Retinal pigment epithelial cell (primary cell): ENCODE measurements at places on chromosomes 6 and 20.

GRCh38 chr20:16844406-16844805 is 96.2 kb downstream of the OTOR start:
- DNase-seq, result no peak

DNA sequence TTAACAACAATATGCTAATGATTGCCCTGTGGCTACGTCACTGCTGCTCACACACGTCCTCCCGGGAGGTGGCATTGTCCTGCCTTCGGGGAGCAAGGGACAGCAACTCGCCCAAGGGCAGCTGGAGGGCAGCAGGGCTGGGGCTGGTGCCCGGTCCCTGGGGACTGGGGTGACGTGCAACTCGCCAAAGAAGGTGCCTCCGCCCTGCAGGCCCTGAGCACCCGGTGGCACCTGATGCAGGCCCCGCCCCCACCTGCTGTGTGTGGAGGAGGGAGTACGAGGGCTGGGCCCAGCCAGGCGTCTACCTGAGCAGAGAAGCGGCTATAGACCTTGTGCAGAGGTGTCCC is 64.8 kb upstream of the SLCO4A1 start:
- DNase-seq, result no peak

- DNase-seq, result no peak
These were observed 35.8 kb downstream of the DTNBP1 start for GRCh38 chr6:15626878-15627674.

GRCh38 chr6:169498916-169499513 is 202.8 kb downstream of the WDR27 start:
- no peak for DNase-seq

- DNase-seq, result no peak
These were observed 25.8 kb upstream of the CEP85L start for GRCh38 chr6:118677193-118677592.

DNA sequence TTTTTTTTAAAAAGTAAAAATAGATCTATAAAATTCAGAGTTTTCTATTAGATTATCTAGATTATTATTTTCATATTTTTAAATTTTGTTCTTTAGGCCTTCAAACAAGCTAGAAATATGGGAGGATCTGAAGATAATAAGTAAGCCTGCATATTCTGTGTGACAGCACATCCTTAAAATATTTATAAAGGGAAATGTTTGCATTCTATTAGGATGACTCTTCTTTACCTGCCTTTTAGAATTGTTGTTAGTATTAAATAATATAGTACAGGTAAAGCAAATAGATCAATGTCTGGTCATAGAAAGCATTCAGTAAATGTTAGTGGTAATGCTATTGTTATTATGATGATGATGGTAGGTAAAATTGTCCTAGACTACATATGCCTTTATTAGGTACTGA is 17.4 kb downstream of the PEX3 start:
- DNase-seq, result no peak

DNA sequence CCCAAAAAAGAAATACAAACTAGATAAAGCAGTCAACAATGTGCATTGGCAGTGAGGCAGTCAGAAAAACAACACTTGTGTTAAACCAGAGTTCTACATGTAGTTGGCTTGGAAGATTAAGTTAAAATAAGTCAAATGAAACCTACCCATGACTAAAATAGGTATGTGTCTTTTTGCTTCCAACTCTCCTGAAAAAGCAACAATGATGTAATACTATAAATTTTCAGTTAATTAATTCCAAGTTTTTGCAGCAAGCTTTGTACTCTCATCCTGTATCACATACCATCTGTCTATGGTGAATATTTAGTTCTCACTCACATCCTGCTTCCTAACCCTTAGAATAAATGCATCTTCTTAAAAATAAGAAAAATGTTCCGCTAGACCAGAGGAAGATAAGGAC is 261.5 kb downstream of the KIF16B start:
- DNase-seq, result no peak

GRCh38 chr20:49399329-49399728 is 83.1 kb downstream of the KCNB1 start:
- no peak for DNase-seq

- DNase-seq, result no peak
These were observed 248.0 kb downstream of the PHF3 start for GRCh38 chr6:63883597-63883996.

- no peak for DNase-seq
These were observed 31.1 kb downstream of the UBD start for GRCh38 chr6:29528300-29528931.

- no peak for DNase-seq
These were observed at the start of gene TRAPPC3L for GRCh38 chr6:116545651-116546050. Gene TRAPPC3L (minus strand): TSS chr6:116545684. CDS start chr6:116545514, 170 bp downstream.

- DNase-seq, result no peak
These were observed 49.0 kb upstream of the NXT1 start for GRCh38 chr20:23301436-23302050.

DNA sequence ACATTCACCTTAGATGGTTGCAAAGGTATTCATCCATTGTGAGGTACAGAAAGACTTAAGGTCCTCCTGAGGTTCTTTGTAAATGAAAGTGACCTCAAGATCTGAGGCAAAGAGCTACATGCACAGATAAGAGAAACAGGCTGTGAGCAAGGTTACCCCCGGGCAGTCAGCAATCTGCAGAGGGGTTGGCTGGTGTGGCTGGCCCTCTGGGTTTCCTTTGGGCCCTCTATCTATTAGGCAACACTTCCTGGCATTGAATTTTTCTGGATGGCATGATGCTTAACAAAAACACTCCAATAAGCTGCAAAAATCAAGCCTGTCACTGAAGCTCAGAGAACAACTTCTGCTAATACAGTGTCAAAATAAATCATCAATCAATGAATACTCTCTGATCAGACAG is 48.9 kb upstream of the RALGAPA2 start:
- DNase-seq, result no peak

- DNase-seq, result no peak
These were observed 32.4 kb downstream of the JPH2 start for GRCh38 chr20:44154521-44155001.

GRCh38 chr20:36808317-36809257 is 35.0 kb upstream of the DSN1 start:
- DNase-seq, result no peak

DNA sequence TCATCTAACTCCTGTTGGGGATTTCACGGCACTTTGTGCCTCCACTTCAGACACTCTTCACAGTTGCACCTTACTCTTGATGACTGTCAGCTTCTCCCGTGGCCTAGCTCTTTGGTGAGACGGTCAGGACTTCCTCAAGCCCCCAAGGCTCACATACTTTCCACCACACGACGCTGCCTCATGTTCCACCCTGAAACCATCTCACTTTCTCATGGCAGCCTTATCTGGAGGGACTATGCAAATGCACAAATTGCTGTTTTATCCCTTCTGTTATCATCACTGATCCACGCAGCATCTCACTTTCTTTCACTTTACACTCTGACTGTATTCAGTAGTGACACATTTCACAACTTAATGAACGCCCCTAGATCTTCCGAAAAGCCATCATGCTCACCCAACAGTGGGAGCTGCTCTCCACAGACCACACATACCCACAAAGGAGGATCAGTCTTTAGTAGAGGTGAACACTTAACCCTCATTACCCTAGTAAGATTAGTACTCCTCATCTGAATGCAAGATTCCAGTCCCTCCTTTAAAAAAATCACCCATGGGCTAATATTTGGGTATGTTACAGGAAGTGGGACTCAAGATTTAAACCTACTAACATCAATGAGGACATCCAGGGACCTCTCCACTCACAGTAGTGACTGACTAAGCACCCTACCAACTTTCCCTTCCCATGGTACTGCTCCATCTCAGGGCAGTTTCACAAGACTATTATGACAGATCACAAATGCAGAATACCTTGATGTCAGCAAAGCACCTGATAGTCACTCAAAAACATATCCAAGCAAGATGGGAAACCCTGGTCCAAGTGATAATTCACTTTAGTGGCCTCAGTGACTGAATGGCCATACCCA is 35.4 kb downstream of the FYN start:
- DNase-seq, result no peak

- peak; percentile 8 for DNase-seq
These were observed 62.7 kb downstream of the MEI4 start for GRCh38 chr6:77715588-77715987.

- DNase-seq, result no peak
These were observed 46.0 kb downstream of the E2F3 start for GRCh38 chr6:20447581-20448132.

- peak; percentile 66 for DNase-seq
These were observed 50.0 kb upstream of the EZR start for GRCh38 chr6:158868890-158869825.

DNA sequence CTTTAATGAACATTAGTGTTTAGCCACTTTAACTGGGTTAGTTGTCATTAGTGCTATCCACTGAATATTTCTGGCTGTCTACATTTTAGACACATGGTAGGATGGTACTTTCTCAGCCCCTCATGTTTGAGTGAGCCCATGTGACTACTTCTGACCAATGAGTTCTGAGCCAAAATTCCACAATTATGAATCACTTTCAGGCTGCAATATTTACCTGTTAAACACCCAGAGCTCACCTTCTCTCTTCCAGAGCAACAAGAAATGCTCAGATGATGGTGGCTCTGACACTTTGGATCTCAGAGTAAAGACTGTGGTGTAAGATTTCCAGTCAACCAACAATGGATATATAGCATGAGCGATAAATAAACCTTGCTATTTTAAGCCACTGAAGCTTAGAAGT is 24.8 kb downstream of the SPACA1 start:
- no peak for DNase-seq

DNA sequence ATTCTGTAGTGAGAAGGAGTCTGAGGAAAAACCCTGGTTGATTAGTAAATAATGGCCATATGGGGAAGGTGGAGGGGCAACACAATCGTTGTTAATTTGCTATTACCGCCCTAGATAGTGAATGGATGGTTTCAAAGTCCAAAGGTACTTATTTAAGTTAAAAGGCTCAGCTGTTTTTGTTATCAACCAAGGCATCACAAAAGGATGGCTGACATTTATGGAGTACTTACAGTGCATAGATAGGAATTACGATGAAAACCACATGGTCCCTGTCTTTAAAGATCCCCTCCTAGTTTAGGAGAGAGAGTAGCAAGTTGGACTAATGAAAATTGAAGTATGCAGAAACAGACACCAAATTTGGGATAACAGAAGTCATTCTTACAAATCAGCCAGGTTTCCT is 319.6 kb downstream of the CDKAL1 start:
- DNase-seq, result no peak

GRCh38 chr6:146582857-146583256 is 15.9 kb upstream of the ADGB start:
- peak; percentile 56 for DNase-seq

GRCh38 chr6:21325201-21325856 is 268.2 kb upstream of the SOX4 start:
- no peak for DNase-seq

- peak; percentile 69 for DNase-seq
These were observed 92.1 kb downstream of the FOXC1 start for GRCh38 chr6:1701668-1702353.

- DNase-seq, result no peak
These were observed 134.5 kb downstream of the VEGFA start for GRCh38 chr6:43904311-43905123.

- DNase-seq, result peak; percentile 13
These were observed 55.7 kb upstream of the FERMT1 start for GRCh38 chr20:6178537-6178936.

DNA sequence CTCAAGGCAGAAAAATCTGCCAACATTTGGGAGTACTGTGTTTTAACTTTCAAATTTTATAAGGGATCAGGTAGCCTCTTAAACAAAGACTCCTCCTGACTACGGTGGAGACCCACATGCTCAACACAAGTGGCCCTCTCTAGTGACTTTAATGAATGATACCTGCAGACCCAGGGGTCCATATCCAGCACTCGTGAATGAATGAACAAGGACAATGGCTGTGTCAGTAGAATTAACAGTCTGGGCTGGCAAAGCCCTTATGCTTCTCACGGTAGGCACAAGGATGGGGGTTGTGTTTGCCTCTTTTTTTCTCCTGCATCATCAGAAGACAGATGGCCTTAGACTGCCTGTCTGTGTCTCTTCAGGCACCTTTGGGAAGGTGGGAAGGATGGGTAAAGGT is 112.6 kb upstream of the TRAF3IP2 start:
- DNase-seq, result no peak

- DNase-seq, result peak; percentile 1
These were observed 690 bp downstream of the GDAP1L1 start for GRCh38 chr20:44247586-44248409.

DNA sequence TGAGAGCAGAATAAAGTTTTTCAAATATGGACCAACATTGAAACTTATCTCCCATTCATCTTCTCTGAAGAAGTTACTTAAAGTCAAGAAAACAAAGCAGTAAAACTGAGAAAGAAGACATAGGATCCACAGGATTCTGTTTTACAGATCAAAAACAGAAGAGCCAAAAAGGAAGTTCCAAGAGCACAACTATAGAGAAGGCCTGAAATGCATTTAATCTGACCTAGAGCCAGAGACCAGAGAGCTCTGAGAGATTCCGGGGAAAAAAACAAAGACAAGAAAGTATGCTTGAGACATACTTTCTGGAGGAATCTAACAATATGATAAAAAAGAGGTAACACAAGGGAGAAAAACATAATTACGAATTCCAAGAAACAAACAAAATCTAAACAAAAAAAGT is 26.1 kb downstream of the SRPK1 start:
- DNase-seq, result no peak

DNA sequence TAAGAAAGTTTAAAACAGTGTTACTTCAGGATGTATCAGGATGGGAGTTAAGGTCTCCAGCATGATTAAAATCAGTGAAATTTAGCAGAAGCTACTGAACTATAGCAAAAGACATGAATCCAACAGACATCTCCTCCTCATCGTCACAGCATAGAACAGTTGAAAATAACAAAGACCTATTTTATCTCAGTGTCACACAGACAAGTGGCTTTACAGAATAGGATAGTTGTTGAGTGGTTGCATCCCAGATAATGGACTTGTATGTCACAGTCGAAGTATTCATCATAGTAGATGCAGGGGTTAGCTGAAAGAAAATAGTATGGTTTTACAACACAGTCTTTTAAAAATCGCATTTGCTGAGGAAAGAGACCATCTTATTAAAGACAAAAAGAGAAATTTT is 31.2 kb downstream of the CRISP1 start:
- no peak for DNase-seq

GRCh38 chr20:38806855-38807655 is 1.6 kb downstream of the PPP1R16B start:
- no peak for DNase-seq

GRCh38 chr6:146874278-146875018 is 275.7 kb downstream of the ADGB start:
- no peak for DNase-seq

DNA sequence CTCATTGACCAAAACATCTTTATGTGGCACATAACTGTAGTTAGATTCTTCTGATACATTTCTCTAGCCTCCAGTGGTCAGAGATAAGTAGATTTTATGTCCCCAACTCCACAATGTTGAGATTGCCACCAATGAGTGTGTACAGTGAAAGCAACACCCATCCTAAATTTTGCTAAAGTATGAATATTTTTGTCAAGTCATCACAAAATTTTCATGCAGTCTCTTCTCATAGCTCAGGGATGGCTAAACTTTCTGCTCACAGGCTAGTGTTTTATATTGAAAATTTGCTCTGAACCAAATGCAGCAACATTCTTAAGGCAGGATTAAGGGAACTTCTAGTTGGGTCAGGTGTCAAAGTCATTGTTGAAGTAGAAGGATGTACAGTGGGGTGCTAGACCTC is 203.6 kb downstream of the NKAIN2 start:
- no peak for DNase-seq

GRCh38 chr6:3228046-3228671 is 706 bp upstream of the TUBB2B start:
- no peak for DNase-seq

- DNase-seq, result no peak
These were observed 11.5 kb downstream of the TMEM63B start for GRCh38 chr6:44138717-44139350.

- DNase-seq, result no peak
These were observed 270.0 kb downstream of the CDH26 start for GRCh38 chr20:60228255-60228654.

- no peak for DNase-seq
These were observed 95.4 kb upstream of the DEFB112 start for GRCh38 chr6:50145125-50145524.
